ENCODE measurements at places on chromosomes 6 and 20.

GRCh38 chr6:26054781-26055718, 32.2 kb upstream of the HFE start:
- DNase-seq: peak; percentile 75

DNA sequence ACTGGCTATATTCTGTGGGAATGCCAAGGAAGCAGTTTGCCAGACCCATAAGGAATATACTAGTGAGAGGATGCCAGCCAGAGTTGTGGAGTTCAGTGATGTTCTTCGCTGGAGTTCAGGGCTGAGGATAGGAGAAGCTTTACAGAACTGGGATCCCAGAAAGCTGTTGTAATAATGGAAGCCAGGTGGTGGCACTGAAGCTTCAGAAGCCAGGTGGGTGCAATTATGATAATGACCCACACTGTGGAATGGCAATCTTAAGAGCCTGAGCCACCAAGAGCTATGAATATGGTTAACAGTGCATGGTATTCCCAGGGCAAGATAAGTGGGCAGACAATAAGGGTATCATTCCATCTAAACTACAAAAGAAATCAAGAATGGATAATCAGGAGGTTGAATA, 25.1 kb upstream of the ENPP1 start:
- no peak for DNase-seq

GRCh38 chr20:53934421-53935343, 135.7 kb downstream of the BCAS1 start:
- no peak for DNase-seq

- no peak for DNase-seq
These were observed 3.5 kb upstream of the LAMP5 start for GRCh38 chr20:9510911-9511310.
